Activated T-cell treated with anti-CD3 and anti-CD28 coated beads for 4 hours (primary cell): ENCODE measurements at places on chromosomes 7 and 10.

- no peak for DNase-seq
These were observed 81.4 kb upstream of the LAMB4 start for GRCh38 chr7:108211382-108212201.

GRCh38 chr7:135843214-135843613 is 94.6 kb upstream of the FAM180A start:
- no peak for DNase-seq

DNA sequence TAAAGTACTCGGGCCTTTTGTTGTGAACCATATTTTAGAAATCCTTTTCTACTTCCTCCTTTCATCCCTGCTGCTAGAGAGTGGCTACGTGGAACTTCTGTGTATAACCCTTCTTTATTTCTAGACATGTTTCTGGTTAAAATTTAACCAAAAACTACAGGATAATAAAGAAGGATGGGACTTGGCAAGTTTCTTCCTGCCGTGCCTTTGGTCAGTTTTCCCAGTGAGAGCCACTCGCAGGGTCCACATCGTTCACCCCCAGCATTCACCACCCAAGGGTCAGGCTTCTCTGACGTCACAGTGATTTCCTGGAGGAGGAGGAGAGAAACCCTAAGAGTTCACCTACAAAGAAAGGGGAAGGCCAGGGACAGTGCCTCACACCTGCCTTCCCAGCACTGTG is 45.4 kb downstream of the NKX6-2 start:
- no peak for DNase-seq

GRCh38 chr7:67593794-67594193 is 597.2 kb downstream of the TYW1 start:
- no peak for DNase-seq

- no peak for DNase-seq
These were observed 427.1 kb upstream of the ZMIZ1 start for GRCh38 chr10:78641693-78642092.

DNA sequence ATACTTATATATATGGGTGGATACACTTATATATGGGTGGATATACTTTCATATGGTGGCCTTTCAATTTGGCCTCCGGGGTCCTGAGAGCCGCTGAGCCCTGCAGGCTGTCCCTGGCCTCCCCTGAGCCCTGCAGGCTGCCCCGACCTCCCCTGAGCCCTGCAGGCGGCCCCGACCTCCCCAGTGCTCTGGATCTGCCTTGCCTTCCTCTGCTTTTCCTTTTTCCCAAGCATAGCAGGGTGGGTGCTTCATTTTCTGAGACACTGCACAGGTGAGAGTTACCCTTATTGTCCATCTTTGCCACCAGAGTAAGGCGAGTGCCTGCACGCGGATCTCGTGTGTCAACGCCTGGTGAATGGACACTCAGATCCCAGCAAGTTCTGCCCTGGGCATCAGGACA is 106.6 kb downstream of the VIPR2 start:
- no peak for DNase-seq

DNA sequence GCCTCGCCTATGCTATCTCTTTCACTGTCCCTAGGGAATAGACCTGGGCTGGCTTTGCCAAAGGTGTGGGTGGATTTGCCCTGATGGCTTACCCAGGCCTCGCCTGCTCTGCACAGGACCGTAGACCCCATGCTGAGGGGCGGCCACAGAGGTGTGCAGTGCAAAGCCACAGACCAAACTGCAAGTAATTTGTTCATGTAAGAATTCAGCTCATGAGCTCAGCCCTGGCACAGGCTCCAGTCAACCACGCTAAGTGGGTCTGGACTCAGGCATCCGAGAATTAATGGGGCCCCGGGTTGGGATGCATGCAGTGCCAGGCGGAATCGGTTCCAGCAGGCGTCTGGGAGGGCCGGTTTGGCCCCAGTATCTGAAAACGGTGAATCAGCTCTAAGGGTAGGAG is 445.2 kb downstream of the DNAJB6 start:
- DNase-seq = no peak
